ENCODE measurements at places on chromosomes 6 and 20.

GRCh38 chr6:13252790-13253189, 75.5 kb downstream of the TBC1D7 start:
- DNase-seq = no peak

DNA sequence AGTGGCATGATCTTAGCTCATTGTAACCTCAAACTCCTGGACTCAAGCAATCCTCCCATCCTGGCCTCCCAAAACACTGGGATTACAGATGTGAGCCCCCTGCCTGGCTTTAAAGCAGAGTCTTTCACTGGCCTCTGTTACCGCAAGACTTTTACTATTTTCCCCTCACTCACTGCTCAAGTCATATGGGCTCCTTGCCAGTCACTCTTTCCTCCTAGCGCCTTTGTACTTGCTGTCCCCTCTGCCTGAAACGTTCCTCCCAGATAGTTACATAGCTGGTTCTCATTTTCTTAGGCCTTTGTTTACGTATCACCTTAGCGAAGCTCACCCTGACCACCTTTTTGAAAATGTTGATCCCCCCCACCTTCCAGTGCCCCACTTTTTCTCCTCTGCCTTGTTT, 29.3 kb downstream of the RPRD1B start:
- no peak for DNase-seq

DNA sequence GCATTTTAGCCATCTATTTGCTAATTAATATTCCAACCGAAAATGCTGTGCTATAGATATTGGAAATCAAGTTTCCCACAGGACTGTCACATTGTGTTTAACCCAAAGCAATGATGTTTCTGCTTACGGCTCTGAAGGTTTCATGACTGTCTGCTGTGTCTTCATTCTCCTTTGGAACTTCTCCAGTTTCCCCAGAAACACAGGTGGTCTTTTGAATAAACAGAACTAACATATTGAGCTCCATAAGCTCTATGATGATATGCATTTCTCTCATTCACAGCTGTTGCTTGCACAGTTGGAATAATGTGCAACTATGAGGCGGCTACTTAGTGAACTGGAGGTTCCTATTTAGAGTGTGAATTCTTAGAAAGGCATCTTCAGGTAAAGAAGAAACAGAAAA, 266.0 kb upstream of the ID4 start:
- no peak for DNase-seq

DNA sequence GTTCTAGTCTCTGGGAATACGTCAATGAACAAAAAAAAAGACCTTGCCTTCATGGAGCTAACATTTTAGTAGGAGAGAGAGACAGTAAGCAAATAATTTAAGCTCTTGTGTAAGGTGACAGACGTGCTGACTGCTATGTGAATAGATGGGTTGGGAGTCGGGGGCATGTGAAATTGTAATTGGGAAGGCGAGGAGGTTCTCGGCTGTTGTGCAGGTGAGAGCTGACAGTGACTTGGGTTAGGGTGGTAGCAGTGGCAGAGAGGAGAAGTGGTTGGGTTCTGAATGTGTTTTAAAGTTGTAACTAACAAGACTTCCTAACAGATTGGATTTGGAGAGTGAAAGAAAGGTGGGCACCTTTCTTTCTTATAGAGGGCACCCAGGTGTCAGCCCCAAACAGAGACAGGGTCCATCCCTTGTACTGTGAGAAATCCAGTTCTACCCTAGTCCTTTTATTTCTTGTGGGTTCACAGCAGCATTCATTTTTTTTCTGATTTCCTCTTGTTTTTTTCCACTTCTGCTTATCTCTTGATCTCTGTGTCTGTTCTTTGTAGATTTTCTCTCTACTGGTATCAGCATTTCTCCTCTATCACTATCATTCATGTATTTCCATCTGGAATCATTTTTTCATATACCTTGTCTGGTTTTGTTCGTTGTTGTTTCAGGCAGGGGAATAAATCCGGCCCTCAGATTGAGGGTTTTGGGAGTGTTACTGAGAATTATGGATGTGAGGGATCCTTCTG, 15.4 kb upstream of the MYLK2 start:
- no peak for DNase-seq

GRCh38 chr6:130851026-130851425, 23.8 kb downstream of the SMLR1 start:
- no peak for DNase-seq

DNA sequence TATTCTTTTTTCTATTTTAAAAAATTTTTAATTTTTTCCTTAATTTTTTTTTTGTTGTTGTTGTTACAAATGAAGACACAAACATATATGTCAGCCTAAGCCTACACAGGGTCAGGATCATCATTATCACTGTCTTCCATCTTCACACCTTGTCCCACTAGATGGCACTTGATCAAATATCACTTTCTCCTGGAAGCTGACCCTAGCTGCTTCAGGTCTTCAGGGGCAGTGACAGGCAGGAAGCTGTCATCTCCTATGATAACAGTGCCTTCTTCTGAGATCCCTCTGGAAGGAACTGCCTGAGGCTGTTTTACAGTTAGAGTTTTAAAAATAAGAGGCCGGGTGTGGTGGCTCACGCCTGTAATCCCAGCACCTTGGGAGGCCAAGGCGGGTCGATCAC, 70.2 kb upstream of the EEF1E1 start:
- no peak for DNase-seq

DNA sequence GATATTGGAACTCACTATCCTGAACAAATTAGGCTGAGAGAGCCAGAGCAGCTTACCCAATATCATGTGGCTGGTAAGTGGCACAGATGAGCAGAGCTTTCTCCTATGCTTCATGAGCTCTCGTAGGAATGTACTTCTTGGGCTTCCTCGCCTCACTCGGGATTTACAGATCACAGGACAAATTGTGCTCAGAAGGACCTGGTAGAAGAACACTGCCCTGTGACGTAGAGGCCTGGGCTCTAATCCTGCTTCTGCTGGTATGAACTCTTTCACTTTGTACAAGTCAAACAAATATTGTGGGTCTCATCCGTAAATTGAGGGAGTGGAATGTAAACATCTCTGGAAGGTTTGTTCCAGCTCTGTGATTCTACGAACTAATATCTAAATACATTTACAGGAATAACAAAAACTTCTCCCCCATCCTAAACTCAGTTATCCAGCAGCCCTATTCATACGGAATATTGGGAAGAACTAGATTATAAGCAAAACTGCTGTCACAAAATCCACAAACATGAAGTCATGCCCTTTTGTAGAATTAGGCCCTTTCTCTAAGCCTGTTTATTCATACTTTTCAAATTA, 187.6 kb downstream of the CLIC5 start:
- DNase-seq = no peak

- DNase-seq = no peak
Measured at GRCh38 chr6:157535340-157536222, 154.6 kb downstream of the ZDHHC14 start.

GRCh38 chr20:3470208-3470626, 601 bp upstream of the ATRN start:
- DNase-seq = no peak

- DNase-seq = no peak
Measured at GRCh38 chr6:134674562-134674961, 275.3 kb downstream of the ALDH8A1 start.

- no peak for DNase-seq
Measured at GRCh38 chr6:24125980-24126379, at the start of gene NRSN1. TSS of gene NRSN1 (plus strand) at chr6:24126215. CDS start at chr6:24134328, 8,113 bp downstream.

DNA sequence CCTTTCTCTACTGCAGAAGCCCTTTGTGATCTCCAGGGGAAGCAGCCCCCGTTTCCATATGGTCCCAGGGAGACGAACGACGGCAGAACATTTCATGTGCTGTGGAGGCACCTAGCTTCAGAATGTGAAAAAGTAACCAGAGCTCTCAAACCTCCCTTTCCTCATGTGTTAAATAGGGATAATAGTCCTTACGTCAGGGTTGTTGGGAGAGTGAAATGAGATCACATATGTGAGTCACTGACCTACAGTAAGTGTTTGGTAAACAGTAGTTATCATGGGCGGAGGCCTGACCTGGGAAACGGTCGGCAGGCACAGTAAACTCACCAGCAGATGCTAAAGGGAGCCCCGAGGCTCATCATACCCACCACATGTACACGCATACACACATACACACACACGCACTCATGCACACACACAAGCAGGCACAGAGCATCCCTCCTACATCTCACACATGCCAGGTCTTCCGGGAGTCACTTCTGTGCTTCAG, 89.7 kb downstream of the LY86 start:
- DNase-seq = no peak

GRCh38 chr20:22418738-22419137, 165.6 kb downstream of the FOXA2 start:
- DNase-seq = no peak

DNA sequence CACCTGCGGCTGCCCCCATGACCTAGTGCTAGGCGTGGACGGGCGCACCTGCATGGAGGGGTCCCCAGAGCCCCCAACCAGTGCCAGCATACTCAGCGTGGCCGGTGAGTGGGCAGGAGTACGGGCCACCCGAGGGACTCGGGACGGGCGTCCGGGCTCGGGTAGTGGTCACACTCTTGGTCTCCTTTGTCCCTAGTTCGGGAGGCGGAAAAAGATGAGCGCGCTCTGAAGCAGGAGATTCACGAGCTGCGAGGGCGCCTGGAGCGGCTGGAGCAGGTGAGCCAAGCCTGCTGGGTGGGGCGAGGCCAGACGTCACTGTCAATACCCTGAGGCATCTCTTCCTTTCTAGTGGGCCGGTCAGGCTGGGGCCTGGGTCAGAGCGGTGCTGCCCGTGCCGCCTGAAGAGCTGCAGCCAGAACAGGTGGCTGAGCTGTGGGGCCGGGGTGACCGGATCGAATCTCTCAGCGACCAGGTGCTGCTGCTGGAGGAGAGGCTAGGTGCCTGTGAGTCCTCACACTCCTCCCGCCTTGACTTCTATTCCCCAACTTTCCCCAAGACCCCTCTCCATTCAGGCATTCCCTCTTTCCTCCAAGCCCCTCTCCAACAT, 2.9 kb downstream of the EGFL8 start:
- DNase-seq = no peak

DNA sequence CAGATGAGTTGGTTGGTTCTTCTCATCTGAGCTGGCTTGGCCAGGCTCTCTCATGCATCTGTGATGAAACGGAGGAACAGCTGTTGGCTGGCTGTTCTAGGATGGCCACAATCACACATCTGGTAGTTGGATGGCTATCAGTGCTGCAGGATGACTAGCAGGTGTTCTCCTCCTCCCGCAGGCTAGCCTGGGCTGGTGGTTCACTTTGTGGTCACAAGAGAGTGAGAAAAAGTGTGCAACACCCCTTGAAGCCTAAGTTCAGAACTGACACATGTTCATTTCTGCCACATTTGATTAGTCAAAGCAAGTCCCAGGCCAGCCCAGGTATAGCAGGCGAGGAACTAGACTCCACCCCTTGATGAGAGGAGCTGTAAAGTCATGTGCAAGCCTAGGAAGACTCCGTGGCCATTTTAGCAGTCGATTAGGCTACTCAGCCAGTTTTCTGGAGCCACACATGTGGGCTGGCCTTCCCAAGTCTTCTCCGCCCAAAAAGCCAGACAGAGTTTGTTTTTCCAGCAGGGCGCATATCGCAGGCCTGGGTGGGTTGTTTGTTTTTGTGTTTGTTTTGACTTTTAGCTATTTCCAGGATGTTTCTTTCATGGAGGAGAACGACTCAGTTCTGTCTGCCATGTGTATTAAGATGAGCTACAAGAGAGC, 120.8 kb downstream of the ISM1 start:
- no peak for DNase-seq

GRCh38 chr6:30799210-30799609, 54.9 kb upstream of the IER3 start:
- DNase-seq = no peak

- no peak for DNase-seq
Measured at GRCh38 chr20:40860487-40860902, 168.1 kb upstream of the TOP1 start.

DNA sequence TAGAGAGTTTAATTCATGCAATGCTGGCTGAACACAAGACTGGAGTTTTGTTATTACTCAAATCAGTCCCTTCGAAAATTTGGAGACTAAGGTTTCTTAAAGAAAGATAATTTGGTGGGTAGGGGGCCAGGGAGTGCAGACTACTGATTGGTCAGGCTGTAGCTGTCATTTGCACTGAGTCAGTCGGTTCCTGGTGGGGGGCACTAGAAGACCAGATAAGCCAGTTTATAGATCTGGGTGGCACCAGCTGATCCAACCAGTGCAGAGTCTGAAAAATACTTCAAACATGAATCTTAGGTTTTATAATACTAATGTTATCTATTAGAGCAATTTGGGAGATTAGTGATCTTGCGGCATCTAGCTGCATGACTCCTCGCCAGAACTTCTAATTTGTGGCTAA, 530.7 kb downstream of the NKAIN2 start:
- no peak for DNase-seq

DNA sequence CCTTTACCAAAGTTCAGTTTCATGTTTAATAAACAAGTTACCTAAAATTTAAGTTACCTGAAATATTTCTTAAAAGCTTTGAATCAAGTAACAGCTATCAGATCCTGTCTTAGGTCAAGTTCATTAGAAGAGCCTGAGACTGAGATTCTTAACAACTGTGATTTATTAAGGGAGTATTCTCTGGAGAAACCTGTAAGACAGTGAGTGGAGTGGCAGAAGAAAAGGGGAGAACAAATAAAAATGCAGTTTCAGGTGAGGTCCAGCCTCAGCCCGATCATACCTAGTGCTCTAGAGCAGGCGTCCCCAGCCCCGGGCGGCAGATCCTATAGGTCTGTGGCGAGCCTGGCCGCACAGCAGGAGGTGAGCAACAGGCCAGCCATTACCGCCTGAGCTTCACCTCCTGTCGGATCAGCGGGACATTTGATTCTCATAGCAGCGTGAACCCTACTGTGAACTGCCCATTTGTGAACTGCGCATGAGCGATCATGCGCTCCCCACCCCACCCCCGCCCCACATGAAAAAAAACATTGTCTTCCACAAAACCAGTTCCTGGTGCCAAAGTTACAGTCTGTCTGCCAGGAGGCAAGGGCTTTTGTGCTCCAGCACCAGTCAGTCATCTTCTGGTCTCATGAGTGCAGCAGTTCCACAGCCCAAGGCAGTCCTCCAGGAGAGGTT, 59.2 kb upstream of the ADGRB3 start:
- no peak for DNase-seq

DNA sequence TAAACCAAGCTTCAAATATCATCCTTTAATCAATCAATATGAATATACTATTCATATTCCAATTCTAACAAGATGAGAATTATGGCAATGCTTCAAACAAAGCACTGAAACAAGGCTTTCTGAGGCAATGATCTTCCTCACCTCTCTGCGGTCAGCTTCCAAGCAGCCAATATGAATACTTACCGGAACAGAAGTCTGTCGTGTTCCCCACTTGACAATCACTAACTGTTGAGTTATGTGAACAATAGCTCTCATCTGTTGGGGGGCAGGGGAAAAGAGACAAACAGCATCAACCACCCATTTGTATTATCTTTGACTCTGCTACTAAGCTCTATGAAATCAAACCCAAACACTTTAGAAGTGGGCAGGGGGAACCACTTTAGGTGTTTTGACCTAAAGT, 4.5 kb downstream of the CD164 start:
- DNase-seq = no peak

GRCh38 chr6:40322336-40322735, 264.8 kb downstream of the LRFN2 start:
- DNase-seq = no peak

Measured in activated gamma-delta T cell (primary cell).